ENCODE measurements at places on chromosomes 6 and 20. TPM values are rescaled to one million over a fixed set of nuclear protein-coding genes. Genes with fewer than 3 reads are reported as not detected.
A peak's percentile ranks its signal among the peaks of the same experiment; 100 is the strongest.

The CCDC167 gene
- polyA plus RNA-seq: 26.1 TPM

The SOX4 gene
- polyA plus RNA-seq: 6.2 TPM

The GPR6 gene
- not detected for polyA plus RNA-seq

The C20orf204 gene
- 1.5 TPM for polyA plus RNA-seq

The RAMACL gene
- polyA plus RNA-seq: 0.23 TPM

The HNF4A gene
- not detected for polyA plus RNA-seq

- no peaks in the 10 kb centered on the region for H3K36me3 ChIP-seq
- DNase-seq: no peak
- H3K4me3 ChIP-seq: no peak overlapping the region
- no peak overlapping the region for H3K27ac ChIP-seq
- H3K4me1 ChIP-seq: peaks cover 23% of the 10 kb centered on the region
- H3K27me3 ChIP-seq: no peaks in the 10 kb centered on the region
Observed at GRCh38 chr6:108716801-108717791, 131.1 kb upstream of the ARMC2 start.

- H3K36me3 ChIP-seq: no peaks in the 10 kb centered on the region
- no peaks in the 10 kb centered on the region for H3K4me1 ChIP-seq
- no peak overlapping the region for H3K4me3 ChIP-seq
- no peaks in the 10 kb centered on the region for H3K27me3 ChIP-seq
- DNase-seq: no peak
Observed at GRCh38 chr6:17269840-17270239, 11.3 kb upstream of the RBM24 start.

- H3K27ac ChIP-seq: no peak overlapping the region
- peaks cover 9% of the 10 kb centered on the region for H3K4me1 ChIP-seq
- H3K4me3 ChIP-seq: no peak overlapping the region
- peaks cover 85% of the 10 kb centered on the region for H3K36me3 ChIP-seq
Observed at GRCh38 chr6:37483917-37484785, 15.5 kb downstream of the CCDC167 start.

GRCh38 chr20:8803065-8803464 is 265.8 kb upstream of the PLCB4 start:
- no peaks in the 10 kb centered on the region for H3K4me1 ChIP-seq
- H3K36me3 ChIP-seq: no peaks in the 10 kb centered on the region
- DNase-seq: no peak
- no peak overlapping the region for H3K27ac ChIP-seq
- no peaks in the 10 kb centered on the region for H3K27me3 ChIP-seq

GRCh38 chr6:79538106-79538971 is 1.1 kb upstream of the LCA5 start:
- no peaks in the 10 kb centered on the region for H3K27me3 ChIP-seq
- peak overlapping the region; percentile 88 for H3K4me3 ChIP-seq
- no peak for DNase-seq
- H3K36me3 ChIP-seq: no peaks in the 10 kb centered on the region
- peak overlapping the region; percentile 77 for H3K27ac ChIP-seq

DNA sequence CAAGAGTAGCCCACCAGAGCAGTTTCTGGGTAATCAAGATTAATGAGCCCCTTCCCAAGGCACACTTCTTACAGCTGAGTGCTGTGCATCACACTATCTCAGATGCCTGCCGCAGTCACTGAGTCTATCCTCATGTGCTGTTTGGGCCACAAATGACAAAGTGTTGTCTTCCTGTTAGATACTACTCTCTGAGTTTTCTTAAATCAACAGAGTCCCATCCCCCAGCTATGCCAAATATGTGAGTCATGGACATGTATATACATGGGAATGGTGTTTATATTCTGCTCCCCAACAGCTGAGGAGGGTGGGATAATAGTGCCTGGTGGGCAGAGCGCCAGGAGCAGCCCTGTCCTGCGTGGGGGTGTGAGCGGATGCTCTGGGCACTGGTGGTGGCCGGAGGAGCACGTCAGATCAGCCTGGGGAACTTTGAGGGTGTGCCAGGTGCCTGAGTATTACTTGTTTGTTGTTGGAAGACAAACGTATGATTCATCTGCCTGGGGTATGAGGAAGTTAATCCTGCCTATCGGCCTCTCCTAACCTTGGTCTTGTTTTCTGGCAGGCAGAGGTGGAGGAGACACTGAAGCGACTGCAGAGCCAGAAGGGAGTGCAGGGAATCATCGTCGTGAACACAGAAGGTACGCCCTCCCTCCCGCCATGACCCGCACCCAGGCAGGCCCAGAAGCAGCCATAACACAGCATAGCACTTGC is 9.6 kb downstream of the DYNLRB1 start:
- H3K4me3 ChIP-seq: no peak overlapping the region
- no peaks in the 10 kb centered on the region for H3K36me3 ChIP-seq
- H3K4me1 ChIP-seq: peaks cover 49% of the 10 kb centered on the region
- DNase-seq: no peak
- peak overlapping the region; percentile 26 for H3K27ac ChIP-seq

DNA sequence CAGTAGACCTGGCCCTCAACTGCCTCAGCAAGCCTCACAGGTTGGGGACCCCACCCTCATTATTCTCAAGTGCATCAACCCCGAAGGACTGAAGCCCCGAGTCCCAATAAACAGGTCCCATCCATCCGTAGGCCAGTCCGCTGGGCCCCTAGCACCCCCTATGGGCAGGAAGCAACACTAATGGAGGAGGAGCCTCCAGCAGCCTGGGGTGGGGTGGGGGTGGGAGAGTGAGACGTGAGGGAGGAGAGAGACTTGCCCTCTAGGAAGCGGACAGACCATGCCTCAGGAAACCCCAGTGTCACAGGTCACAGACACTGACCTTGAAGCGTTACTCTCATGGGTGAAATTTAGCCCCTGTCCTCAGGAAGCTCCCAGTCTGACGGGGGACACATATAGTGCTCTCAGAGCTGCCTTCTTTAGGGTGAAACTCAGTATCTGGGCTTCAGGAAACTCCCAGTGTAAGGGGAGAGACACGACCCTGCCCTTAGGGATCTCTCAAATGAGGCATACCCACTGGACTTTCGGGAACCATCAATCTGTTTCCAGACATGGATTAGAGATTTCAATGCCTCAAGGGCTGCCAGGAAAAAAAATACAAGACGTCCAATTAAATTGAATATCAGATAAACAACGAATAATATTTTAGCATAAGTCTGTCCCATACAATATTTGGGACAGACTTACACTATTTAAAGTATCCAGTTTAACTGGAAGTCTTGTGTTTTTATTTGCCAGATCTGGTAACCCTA is 125.8 kb downstream of the MRPL14 start:
- H3K4me1 ChIP-seq: peaks cover 15% of the 10 kb centered on the region
- no peak overlapping the region for H3K27ac ChIP-seq
- no peak overlapping the region for H3K4me3 ChIP-seq

GRCh38 chr6:97665446-97665845 is 382.4 kb upstream of the MMS22L start:
- no peak for DNase-seq
- no peak overlapping the region for H3K4me3 ChIP-seq

DNA sequence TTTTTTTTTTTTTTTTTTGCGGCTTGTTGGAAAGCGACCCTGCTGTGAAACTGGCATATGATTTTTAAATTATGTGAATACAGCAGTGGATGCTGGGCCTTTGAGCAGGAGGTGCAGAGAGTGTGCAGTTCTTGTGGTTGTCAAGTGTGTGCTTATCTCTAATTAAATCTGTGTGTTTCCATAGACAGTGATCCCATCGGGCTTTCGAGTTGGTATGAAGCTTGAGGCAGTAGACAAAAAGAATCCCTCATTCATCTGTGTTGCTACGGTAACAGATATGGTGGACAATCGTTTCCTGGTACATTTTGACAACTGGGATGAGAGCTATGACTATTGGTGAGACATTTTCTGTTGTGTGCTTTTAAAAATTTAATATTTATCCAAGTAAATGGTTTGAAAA is 52.4 kb downstream of the L3MBTL3 start:
- no peaks in the 10 kb centered on the region for H3K27me3 ChIP-seq
- no peaks in the 10 kb centered on the region for H3K4me1 ChIP-seq
- no peak overlapping the region for H3K4me3 ChIP-seq
- peak overlapping the region; percentile 9 for H3K27ac ChIP-seq
- no peak for DNase-seq
- H3K36me3 ChIP-seq: peaks cover 82% of the 10 kb centered on the region

DNA sequence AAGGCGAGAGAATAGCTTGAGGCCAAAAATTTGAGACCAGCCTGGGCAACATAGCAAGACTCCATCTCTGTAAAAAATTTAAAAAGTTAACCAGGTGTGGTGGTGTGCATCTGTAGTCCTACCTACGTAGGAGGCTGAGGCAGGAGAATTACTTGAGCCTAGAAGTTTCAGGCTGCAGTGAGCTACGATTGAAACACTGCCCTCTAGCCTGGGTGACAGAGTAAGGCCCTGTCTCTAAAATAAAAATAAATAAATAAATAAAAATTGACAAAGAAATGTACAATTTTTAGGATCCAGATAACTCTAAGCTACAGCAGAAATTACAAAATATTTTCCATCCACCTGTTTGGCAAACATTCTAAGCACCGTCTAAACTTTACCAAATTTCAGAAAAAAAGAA is 941.0 kb upstream of the ADGRB3 start:
- no peak overlapping the region for H3K27ac ChIP-seq
- DNase-seq: no peak
- H3K36me3 ChIP-seq: no peaks in the 10 kb centered on the region
- no peaks in the 10 kb centered on the region for H3K4me1 ChIP-seq
- no peaks in the 10 kb centered on the region for H3K27me3 ChIP-seq

DNA sequence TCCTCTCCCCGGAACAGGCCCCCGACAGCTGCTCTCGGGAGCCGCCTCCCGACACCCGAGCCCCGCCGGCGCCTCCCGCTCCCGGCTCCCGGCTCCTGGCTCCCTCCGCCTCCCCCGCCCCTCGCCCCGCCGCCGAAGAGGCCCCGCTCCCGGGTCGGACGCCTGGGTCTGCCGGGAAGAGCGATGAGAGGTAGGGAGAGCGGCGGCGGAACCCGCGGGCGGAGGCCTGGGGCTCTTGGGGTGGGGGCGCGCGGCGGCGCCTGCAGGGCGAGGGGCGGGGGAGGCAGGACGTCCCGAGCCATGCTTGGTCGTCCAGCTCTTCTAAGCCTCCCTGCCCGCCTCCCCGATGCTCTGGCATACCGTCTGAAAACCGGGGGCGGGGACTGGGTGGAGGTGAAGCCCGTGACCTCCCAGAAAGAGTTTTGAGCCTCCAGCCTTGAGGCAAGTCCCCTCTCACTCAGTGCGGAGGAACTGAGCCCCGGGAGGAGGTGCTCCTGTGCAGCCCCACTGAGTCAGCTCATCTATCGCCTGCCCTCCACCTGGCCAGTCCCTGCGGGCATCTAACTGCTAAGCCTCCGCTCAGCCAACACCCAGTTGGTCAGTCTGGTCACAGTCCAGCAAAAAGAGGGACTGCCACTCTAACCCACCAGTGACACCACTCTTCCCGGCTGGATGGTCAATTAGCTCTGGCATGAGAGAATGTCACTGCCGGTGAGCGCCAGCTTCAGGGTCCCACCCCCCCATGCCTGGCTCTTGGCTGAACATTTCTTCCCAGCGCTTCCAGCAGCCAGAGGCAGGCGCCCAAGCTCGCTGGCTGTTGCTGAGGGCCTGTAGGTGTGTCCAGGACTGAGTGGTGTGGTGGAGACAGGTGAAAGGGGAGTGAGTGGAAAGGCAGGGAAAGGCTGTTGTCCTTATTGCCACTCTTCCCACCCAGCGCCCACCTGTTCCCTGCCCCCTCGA is 482 bp downstream of the DDR1 start:
- no peaks in the 10 kb centered on the region for H3K36me3 ChIP-seq
- H3K4me3 ChIP-seq: peak overlapping the region; percentile 86
- peaks cover 24% of the 10 kb centered on the region for H3K4me1 ChIP-seq
- peak overlapping the region; percentile 88 for H3K27ac ChIP-seq
- H3K27me3 ChIP-seq: peaks cover 24% of the 10 kb centered on the region

GRCh38 chr6:45472382-45472781 is 94.6 kb upstream of the SUPT3H start:
- H3K4me1 ChIP-seq: no peaks in the 10 kb centered on the region
- no peak overlapping the region for H3K27ac ChIP-seq
- no peaks in the 10 kb centered on the region for H3K36me3 ChIP-seq
- H3K4me3 ChIP-seq: no peak overlapping the region
- no peaks in the 10 kb centered on the region for H3K27me3 ChIP-seq

- no peak overlapping the region for H3K27ac ChIP-seq
- no peaks in the 10 kb centered on the region for H3K27me3 ChIP-seq
- DNase-seq: no peak
- H3K4me1 ChIP-seq: peaks cover 6% of the 10 kb centered on the region
Observed at GRCh38 chr6:35926509-35927215, 5.8 kb upstream of the SRPK1 start.

GRCh38 chr6:143694013-143694412 is 16.2 kb downstream of the PHACTR2 start:
- no peaks in the 10 kb centered on the region for H3K36me3 ChIP-seq
- no peak overlapping the region for H3K4me3 ChIP-seq
- H3K27ac ChIP-seq: no peak overlapping the region
- H3K27me3 ChIP-seq: no peaks in the 10 kb centered on the region
- H3K4me1 ChIP-seq: peaks cover 71% of the 10 kb centered on the region

DNA sequence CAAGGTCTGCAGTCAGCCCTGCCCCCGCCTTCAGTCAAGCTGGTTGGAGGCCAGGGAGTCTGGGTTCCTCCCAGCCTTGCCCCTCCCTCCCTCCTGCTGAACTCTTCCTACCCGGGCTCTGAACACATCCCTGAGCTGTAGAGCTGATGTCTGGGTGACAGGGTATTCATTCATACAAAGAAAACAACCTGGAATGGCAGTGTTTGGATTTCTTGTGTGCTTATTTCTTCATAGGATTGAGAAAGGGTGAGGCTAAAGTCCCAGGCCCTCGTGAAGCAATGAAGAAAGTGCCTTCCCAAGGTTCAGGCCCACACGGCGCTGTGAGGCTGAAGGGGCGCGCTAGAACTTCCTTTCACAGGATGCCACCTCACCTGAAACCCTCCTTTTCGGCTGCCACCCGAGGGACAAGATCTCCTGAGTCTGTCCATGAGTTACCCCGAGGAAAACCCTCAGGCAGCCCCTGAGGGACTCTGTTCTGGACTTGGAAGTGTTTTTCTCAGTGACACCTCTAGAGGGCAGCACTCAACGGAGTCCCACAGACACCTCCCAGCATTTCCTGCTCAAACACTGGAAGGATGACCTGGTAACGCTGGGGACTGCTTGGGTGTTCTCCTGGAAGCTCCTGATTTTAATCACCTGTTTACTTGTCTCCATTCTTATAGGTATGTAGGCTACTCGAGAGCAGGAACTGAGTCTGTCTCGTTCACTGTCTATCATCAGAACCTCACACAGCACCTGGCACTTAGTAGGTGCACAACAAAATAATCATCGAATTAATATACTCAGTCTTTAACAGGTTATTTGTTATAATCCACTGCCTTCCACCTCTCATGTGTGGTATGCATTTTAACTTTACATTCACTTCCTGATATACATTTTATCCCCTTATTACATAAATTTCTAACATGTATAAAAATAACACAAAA is 11.8 kb upstream of the GSTA1 start:
- no peak for DNase-seq
- H3K27ac ChIP-seq: no peak overlapping the region
- no peak overlapping the region for H3K4me3 ChIP-seq
- no peaks in the 10 kb centered on the region for H3K27me3 ChIP-seq
- no peaks in the 10 kb centered on the region for H3K36me3 ChIP-seq

- no peak overlapping the region for H3K4me3 ChIP-seq
- peak overlapping the region; percentile 65 for H3K27ac ChIP-seq
- peaks cover 80% of the 10 kb centered on the region for H3K36me3 ChIP-seq
Observed at GRCh38 chr6:25086500-25087091, 150.8 kb upstream of the RIPOR2 start.
